ENCODE measurements at places on chromosomes 4 and X.

GRCh38 chr4:176277162-176277904 lies 8.3 kb upstream of the ASB5 start:
- DNase-seq = no peak

DNA sequence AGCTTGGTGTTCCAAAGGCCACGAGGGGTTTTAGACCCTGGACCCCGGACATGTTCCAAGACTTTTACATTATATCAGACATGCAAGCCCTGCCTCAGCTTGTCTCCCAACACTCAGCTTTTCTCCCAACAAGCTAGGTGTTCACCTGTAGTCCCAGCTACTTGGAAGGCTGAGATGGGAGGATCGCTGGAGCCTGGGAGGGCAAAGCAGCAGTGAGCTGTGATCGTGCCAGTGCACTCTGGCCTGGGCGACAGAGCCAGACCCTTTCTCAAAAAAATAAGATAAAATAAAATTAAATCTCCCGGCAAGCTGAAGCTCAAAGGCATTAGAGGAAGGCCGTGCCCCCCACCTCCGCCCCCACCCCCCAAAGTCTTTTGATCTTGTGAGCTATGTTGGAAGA lies 13.7 kb downstream of the CTAG1A start:
- DNase-seq = no peak

DNA sequence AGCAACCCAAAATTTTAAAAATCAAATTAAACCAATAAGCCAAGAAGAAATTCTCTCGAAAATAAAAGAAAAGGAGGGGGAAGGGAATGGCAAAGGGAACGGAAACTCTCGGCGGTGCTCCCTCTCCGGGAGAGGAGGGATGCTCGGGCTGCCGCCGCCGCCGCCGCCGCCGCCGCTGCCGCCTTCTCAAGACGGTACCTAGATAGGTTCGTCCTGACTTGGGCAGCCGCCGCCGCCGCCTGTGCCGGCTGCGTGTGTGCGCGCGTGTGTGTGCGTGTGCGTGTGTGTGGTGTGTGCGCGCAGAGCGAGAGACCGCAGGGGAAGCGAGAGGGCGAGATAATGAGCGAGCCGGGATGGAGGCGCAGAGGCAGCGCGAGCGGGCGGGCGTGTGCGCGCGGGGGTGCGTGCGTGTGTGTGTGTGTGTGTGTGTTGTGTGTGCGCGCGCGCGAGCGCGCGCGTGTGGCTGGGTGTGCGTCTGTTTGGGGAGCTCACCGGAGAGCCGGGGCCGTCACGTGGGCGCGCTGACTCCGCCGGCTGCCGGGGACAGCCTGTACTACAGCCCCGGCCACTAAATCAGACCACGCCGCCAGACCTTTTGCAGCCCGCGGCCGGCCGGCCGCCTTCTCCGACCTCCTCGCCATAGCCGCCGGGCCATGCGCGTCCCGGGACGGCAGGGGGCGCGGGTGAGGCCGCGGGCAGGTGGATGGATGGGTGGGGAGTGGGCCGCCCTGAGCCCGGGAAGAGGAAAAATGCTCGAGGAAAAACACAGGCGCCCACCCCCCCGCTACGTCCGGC lies 111.6 kb downstream of the DHX15 start:
- no peak for DNase-seq

- DNase-seq = no peak
These were observed 1.6 kb downstream of the HPGD start for GRCh38 chr4:174520660-174521059.

GRCh38 chr4:139933541-139933940 lies 220.4 kb downstream of the MAML3 start:
- no peak for DNase-seq

- no peak for DNase-seq
These were observed 94.7 kb upstream of the NAP1L5 start for GRCh38 chr4:88792268-88792781.

DNA sequence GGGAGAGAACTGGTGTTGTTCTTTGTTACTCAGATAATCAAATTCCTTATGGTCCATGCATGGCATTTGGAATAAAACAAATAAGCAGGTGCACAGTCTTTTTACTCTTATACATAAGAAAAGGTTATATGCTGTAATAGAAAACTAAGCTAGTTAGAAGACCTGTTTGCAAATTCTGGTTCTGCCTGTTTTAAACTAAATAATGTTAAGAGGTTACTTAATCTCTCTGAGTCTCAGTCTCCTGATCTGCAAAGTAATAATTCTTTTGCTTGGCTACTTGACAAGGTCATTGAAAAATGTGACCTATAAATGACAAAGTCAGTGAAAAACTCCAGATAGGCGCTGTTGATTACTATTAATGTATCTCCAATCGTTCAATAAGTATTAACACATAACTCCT lies 42.5 kb upstream of the ANXA3 start:
- no peak for DNase-seq

- no peak for DNase-seq
These were observed 373.7 kb downstream of the NAF1 start for GRCh38 chr4:162793004-162793403.

GRCh38 chrX:108025954-108026600 lies 18.8 kb upstream of the VSIG1 start:
- no peak for DNase-seq

- no peak for DNase-seq
These were observed 409.1 kb upstream of the TENM3 start for GRCh38 chr4:181834071-181834470.

DNA sequence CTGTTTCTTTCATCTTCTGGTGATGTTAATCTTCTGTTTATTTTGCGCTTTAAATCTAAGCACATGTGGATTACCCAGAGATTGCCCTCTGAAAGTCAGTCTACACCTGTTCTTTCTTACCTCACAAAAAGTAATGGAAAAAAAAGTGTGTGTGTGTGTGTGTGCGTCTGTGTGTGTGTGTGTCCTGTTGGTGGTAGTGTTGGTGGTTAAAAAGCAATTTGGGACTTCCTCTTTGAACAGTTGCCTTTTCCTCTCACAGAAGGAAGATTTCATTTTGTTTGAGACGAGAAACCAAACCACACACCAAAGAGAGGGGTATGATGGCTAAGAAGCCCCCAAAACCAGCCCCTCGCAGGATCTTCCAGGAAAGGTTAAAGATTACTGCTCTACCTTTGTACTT lies at the start of gene STAP1:
STAP1 (plus strand) TSS at position 235 of the 400 bp plus-strand sequence; CDS start at position 318, 83 bp downstream.
- DNase-seq = no peak

- DNase-seq = no peak
These were observed 35.5 kb upstream of the GPC3 start for GRCh38 chrX:134020910-134021309.

GRCh38 chrX:18674788-18675735 lies 3.2 kb upstream of the RS1 start:
- DNase-seq = peak; percentile 40

DNA sequence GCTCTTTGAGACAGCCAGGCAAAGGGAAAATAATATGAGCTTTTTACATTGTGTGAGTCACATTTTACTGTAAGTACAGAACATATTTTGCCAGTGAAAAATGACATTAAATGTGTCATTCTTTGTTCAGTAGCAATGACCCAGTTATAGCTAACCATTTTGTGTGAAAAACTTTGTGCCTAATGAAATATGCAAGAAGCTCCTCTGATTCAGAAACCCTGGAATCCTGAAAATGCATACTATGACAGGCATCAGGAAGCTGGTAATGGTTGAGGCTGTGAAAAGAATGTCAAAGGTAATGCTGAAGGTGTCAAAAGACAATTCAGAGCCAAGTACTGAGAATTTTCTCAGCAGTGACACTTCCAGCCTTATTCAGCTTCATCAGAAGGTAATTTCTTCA lies 549.5 kb upstream of the SMIM31 start:
- no peak for DNase-seq

- no peak for DNase-seq
These were observed 153.5 kb downstream of the STK32B start for GRCh38 chr4:5204781-5205180.

GRCh38 chr4:81498551-81499099 lies 26.9 kb upstream of the RASGEF1B start:
- no peak for DNase-seq

DNA sequence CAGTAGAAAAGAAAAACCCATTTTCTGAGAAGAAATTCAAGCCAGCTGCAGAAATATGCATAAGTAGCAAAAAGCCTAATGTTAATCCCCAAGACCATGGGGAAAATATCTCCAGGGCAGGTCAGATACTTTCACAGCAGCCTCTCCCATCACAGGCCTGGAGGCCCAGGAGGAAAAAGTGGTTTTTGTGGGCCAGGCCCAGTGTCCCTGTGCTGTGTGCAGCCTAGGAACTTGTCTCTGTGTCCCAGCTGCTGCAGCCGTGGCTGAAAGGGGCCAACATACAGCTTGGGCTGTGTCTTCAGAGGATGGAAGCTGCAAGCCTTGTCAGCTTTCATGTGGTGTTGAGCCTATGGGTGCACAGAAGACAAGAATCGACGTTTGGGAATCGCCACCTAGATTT lies 581.0 kb downstream of the C4orf33 start:
- no peak for DNase-seq

DNA sequence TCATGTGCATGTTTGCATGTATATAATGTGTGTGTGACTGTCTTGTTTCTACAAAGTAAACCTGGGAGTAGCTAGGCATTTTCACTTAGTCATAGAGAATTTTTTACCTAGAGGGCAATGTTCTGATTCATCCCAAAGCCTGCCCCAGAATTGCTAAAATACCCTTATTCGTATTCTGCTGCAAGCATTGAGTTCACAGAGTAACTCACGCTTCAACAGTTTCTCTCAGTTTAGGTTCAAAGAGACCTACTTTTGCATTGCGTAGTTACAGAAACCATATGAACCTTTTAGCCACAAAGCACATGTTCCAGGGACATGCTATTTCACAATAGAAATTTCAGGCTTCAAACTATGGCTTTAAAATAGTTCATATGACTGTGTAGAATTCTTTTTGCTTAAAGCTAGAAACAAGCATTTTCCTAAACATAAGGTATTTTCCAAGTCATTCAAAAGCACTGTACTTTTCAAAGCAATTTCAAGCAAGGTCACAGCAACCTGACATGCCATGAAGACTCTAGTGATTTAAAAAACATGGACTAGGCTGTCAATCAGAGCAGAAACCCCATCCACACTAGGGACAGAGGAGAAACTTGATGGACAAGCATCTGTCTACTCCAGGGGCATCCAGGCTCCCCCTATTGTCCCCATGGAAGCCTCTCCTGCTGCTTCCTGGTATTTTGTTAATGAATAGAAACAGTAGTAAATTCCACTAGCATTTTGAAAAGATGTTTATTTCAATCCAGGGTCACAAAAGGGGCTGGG lies 81.5 kb upstream of the MAPK10 start:
- DNase-seq = no peak

DNA sequence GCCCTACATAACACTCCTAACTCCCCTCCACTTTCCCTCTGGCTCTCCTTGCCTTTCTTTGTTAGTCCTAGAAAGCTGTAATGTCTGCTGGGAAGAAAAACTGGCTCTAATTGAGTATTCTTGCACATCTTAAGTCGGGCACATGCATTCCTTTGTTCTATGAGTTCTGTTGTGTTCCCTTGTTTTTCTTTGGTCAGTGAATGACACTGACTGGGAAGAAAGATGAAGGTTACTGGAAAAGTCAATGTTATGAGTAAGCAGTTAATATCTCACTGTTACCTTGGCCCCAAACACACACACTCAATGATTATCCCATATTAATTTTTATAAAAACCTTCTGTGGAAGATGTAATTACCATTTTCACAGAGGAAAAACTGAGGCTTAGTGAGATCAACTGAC lies 215.9 kb downstream of the SOWAHB start:
- no peak for DNase-seq

DNA sequence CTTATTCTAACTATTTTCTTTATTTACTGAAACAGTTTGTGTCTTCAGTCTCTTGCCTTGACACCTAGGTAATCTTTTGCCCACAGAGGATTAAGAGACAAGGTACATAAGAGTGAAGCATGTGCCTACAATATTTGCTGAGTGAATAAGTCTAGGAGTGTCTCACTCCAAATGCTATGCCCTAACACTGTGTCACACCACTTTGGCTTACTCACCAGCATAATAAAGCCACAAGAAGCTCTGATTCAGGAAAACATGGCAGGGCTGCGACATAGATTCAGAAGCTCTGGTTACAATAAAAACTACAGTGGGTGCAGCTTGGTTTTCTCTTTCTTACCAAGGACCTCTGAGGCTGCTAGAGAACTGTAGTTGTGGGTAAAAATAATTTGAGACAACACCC lies 127.1 kb downstream of the RBM46 start:
- DNase-seq = no peak

DNA sequence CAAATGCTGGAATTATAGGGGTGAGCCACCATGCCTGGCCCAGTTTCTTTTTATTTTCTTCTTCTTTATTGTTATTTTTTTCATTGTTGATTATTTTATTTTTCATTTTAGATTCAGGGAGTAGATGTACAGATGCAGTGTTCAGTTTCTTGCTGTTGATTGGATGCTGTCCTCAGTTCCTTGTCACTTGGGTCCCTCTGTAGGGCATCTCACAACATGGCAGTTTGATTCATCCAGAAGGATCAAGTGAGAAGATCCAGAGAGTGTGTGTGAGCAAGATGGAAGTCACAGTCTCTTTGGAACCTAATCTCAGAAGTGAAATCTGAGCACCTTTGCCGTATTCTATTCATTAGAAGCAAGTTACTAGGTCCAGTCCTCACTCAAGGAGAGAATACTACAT lies 20.9 kb downstream of the HMGB3 start:
- DNase-seq = no peak

DNA sequence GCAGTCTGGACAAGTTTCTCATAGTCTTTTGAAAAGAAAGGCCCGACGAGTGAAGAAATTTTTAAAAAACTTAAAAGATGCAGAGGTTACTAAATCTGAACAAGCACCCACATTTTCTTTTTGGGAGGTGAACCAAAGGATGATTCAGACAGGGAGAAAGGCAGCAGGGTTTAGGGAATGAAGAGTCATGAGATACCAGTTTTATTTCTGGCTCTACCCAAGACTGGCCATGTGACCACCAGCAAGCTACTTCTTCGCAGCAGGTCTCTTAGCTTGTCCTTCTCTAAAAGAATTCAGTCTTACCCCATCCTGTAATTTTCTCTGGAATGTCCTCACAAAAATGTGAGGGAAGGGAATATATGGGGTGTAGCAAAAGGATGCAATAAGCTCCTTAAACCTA lies 37.6 kb downstream of the AMOT start:
- DNase-seq = no peak

GRCh38 chr4:85611661-85612060 lies 136.7 kb downstream of the ARHGAP24 start:
- no peak for DNase-seq

GRCh38 chr4:127748957-127749356 lies 18.8 kb downstream of the SLC25A31 start:
- DNase-seq = no peak

- DNase-seq = peak; percentile 43
These were observed 52.3 kb upstream of the PDLIM3 start for GRCh38 chr4:185587427-185588161.

Measured in stimulated activated CD8-positive, alpha-beta memory T cell treated with anti-CD3 and anti-CD28 coated beads, Interleukin-7, amount 100 ng/mL, for 24 hours (primary cell).